ENCODE measurements at places on chromosomes 2 and 18.
A peak's percentile ranks its signal among the peaks of the same experiment; 100 is the strongest.

- no peak for DNase-seq
Measured at GRCh38 chr2:130882111-130882690, 45.5 kb downstream of the ARHGEF4 start.

- DNase-seq: no peak
Measured at GRCh38 chr2:219507581-219508443, 6.5 kb upstream of the ASIC4 start.

DNA sequence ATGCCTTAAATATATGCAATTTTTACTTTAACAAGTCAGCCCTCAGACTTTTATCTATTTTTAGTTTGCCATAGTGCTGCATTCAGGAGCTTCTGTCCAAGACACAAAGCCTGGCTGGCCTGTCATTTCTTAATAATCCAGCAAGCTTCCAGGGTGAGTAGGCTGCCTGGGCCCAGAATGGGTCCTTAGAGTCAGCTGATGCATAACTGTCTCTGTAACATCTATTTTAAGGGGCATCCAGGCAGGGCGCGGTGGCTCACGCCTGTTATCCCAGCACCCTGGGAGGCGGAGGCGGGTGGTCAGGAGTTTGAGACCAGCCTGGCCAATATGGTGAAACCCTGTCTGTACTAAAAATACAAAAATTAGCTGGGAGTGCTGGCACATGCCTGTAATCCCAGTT is 11.8 kb upstream of the GNLY start:
- DNase-seq: no peak

- no peak for DNase-seq
Measured at GRCh38 chr2:175871331-175872004, 130.6 kb downstream of the LNPK start.

GRCh38 chr2:130391058-130391871 is 35.4 kb downstream of the PTPN18 start:
- DNase-seq: peak; percentile 62

DNA sequence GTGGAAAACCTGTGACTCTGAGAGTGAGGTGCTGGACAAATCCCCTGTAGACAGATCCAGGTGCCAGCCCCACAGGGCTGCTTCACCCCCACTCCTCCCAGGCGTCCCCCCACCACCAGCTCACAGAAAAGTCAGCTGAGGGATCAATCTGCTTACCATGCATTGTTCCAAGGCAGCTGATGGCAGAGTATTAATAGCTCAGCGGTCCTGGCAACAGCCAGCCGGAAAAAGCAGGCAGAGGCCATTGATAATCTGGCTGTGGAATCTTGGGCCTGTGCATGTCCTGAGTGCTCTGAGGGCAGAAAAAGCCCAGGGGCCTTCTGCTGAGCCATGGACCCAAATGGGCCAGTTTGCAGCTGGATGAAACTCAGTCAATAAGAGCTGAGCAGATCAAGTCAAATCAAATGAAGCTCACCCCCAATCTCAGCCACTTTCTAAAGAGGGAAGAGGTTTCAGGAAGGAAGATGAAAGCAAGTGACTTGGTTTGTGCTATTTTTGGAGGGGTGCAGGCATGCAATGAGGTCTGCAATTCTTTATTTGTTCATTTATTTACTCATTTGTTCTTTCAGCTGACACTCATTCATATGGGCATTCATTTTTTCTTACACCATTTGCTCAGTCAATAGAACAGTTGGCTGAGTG is 63.4 kb downstream of the GYPC start:
- DNase-seq: no peak

GRCh38 chr2:118902266-118903028 is 39.5 kb upstream of the MARCO start:
- DNase-seq: no peak

- no peak for DNase-seq
Measured at GRCh38 chr2:144183727-144184126, 336.2 kb downstream of the ZEB2 start.

- DNase-seq: no peak
Measured at GRCh38 chr2:206820807-206821206, 55.4 kb downstream of the FASTKD2 start.

DNA sequence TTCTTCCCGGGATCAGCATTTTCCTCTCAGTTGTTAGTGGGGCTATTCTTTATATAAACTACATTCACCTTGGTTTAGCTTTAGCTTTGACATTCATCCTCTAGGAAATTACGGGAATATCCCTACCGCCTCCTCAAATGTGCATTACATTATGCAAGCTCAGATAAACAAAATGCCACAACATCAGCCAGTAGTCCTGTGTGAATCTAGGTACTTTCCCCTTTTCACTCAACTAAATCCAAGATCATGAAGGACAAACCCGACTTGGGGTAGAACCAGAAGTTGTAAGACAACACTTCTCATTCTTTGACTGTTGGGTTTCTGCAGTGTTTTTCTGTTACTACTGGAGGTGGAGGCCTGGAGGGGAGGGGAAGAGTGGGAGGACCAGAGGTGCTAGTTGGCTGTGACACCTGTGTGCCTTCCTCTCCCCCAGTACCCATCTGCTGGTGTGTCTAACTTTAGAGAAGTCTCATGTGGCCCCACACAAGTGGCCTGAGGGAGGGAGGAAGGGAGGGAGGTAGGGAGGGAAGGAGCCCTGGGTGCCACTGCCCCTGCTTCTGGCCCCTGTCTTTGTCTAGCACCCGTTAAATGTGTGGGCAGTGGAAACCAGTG is 84.8 kb upstream of the BCL2L11 start:
- no peak for DNase-seq

DNA sequence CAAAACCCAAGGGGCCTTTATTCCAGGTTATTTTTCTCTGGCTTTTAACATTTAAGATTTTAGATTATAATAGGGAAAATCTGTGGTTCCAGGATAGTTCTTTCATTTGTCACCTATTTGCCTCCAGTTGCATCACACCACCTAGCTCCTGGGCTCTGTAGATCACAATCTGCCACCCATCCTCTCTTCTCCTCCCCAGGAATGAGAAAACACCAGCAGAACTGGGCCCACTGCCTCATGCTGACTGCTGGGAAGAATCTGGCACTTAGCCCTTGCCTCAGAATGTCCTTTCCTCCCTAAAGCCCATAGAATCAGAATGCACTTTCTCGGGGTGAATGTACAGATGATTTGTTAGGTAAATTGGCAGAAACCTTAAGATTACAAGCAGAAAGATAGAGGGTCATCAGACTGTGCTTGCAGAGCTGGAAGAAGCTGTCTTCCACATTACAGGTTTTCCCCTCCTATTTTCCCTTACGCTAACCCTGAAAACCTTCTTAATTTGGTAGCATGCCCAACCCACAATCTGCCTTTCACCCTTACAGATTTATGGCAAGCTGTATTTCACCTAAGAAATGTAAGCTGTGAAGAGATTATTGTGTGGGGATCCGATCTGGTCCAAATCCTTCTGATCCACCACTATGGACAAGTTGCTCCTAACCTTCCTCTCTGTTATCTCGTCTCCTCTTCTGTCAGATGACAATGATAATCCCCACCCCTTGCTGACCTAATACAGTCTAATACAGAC is 72.6 kb downstream of the LRRC30 start:
- DNase-seq: no peak

DNA sequence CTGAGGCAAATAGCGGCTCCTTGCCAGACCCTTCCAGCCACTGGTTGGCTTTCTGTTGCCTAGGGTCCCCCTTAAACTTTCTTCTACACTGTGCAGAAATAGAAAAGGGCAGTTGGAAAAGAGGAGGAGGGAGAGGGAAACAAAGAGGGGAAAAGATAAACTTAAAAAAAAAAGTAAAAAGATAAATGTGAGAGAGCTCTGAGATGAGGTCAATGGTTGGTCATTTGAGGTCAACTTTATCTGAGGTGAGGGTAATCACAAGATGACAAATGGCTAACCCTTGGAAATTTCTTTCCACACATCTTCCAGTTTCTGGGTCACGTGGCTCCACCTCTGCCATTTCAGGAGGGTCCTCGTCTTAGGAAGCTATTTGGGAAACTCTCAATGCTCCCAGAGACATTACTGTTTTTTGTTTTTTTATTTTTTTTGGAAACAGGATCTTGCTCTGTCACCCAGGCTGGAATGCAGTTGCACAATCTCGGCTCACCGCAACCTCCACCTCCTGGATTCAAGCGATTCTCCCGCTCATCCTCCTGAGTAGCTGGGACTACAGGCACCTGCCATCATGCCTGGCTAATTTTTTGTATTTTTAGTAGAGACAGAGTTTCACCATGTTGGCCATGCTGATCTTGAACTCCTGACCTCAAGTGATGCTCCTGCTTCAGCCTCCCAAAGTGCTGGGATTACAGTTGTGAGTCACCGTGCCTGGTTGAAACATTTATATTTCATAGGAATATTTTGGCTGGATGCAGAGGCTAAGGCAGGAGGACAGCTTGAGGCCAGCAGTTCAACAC is 199.9 kb downstream of the TGIF1 start:
- DNase-seq: no peak

- DNase-seq: no peak
Measured at GRCh38 chr2:137775529-137775928, 188.7 kb upstream of the HNMT start.

GRCh38 chr2:143030127-143030526 is 99.1 kb upstream of the ARHGAP15 start:
- DNase-seq: no peak

- no peak for DNase-seq
Measured at GRCh38 chr2:105777031-105777482, 32.3 kb downstream of the NCK2 start.

GRCh38 chr2:235543851-235544688 is 50.2 kb downstream of the AGAP1 start:
- no peak for DNase-seq

DNA sequence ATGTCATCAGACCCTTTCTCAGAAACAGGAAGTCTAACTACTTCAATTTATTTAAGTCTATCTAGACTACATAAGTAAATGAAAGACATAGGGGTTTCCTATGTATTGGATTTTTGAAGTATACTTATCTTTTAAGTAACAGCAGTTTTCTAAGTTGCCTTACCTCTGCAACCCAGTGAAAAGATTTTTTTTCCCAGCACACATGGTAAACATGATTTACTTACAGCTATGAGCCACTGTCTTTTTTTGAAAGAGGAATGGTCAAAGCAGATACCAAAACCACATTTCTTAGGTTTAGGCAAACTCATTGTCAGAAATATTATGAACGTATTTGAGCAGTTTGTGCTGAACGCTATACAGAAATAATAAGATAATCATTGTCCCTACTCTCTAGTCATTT is 78.7 kb upstream of the OTX1 start:
- no peak for DNase-seq

Data from NCI-H1694 (cell line).